Testis (tissue), 5 donors: ENCODE measurements at places on chromosomes 13 and 19.

DNA sequence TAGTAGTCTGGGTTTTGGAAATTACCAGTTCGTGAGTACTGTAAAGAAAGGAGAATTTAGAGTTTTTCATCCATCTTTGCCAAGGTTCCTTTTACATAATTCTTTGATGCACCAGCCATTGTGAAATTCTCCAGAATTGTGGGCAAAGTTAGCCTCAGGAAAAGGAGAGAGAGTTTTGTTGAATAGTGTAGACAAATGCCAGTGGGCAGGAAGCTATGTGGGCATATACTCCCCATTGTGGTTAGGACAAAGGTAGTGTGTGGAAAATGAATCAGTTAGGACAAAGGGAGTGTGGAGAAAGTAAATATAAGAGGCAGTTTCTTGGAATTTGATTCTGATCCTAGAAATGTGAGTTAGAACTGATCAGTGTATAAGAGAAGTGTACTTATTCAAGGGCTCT, 67.9 kb downstream of the PCCA start:
- DNase-seq: no peak

DNA sequence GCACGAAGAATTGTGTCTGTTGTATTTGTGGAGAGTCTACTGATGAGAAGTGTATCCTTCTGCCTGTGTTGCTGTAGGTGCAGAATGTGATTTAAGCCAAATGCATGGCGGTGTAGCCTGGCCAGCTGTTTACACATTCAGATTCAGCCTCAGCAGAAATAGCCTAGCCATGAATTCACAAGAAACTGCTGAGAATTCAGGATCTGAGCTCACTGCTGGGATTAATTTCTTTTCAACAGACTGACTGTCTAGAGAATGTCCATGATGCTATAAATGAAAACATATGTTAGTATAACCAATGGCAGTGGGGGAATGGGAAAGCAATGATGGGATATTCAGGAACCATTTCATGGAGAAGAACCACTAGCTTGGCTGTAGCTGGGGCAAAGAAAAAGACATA, 77.4 kb upstream of the RNF113B start:
- DNase-seq: no peak

DNA sequence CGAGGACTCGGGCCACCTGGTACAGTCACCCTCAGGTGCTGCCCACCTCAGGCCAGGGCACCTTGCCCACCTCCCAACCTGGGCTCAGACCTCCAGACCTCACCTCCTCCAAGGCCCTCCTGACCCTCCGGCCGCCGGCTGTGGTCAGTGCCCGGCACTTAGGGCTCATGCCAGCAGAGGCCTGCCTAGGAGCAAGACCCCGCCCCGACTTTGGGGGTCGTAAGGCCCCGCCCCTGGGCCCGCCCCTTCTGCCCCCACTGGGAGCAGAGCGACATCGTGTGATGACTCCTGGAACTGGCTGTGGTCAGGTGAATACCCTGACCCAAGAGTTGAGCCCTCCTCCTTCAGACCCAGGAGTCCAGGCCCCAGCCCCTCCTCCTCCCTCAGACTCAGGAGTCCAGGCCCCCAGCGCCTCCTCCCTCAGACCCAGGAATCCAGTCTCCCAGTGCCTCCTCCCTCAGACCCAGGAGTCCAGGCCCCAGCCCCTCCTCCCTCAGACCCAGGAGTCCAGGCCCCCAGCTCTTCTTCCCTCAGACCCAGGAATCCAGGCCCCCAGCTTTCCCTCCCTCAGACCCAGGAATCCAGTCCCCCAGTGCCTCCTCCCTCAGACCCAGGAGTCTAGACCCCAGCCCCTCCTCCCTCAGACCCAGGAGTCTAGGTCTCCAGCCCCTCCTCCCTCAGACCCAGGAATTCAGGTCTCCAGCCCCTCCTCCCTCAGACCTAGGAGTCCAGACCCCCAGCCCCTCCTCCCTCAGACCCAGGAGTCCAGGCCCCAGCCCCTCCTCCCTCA, at the start of gene SBK2:
TSS of gene SBK2 (minus strand) at position 183 of the 790 bp plus-strand sequence. CDS start 839 bp downstream, outside the sequence.
- DNase-seq: no peak

DNA sequence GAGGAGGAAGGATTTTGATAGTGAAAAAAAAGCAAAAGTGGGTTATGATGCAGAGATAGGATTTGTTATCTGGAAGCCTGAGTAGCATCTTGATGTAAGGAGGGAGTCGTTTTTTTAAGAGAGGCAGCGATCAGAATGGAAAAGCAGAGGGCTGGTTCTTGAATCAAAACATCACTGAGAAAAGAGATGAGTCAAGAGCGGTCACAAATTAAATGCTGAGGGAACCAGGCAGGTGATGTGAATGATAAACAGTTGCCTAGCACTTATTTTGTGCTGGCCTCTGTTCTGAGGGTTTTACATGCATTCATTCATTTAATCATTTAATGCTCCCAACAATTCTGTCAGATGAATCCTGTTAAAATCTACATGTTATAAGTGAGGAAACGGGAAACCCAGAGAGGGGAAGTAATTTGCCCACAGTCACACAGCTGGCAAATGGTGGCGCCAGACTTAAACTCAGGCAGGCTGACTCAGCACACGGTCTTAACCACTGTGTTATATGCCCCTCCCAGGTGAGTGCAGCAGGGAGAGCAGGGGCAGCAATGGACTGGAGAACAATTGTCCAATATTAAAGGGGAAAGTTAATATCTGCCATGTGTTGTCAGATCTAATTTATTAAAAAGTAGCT, 21.4 kb downstream of the SIGLECL1 start:
- no peak for DNase-seq

DNA sequence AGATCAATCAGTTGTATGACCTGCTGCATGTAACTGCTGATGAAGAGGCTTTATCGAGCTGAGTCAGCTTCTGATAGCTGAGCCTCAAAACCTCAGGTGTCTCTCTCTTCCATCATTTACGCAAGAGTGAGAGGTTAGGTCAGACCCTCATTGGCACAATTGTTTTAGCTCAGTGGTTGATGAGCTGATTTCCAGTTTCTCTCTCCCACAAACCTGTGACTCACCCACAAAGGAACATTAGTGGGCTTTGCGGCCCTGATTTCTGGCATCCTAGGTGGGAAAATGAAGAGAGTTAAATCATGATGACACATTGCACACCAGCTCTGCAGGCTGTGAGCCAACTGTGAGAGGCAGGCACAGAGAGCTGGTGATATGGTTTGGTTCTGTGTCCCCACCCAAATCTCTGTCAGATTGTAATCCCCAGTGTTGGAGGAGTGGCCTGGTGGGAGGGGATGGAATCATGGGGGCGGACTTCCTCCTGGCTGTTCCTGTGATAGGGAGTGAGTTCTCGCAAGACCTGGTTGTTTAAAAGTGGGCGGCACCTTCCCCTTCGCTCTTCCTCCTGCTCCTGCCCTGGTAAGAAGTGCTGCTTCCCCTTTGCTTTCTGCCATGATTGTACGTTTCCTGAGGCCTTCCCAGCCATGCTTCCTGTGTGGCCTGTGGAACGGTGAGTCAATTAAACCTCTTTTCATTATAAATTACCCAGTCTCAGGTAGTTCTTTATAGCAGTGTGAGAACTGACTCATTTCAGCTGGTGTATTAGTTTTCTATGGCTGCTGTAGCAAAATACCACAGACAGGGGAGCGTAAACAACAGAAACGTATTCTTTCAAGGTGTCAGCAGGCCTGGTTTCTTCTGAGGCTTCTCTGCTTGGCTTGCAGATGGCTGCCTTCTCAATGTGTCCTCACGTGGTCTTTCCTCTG, 33.5 kb upstream of the TMTC4 start:
- DNase-seq: no peak

- no peak for DNase-seq
Observed at GRCh38 chr13:32007494-32007893, 24.1 kb upstream of the FRY start.

- DNase-seq: no peak
Observed at GRCh38 chr19:36047835-36048234, 6.2 kb downstream of the THAP8 start.

- no peak for DNase-seq
Observed at GRCh38 chr13:100610391-100611347, 22.1 kb upstream of the GGACT start.
